ENCODE measurements at places on chromosomes 13 and 19.

- no peak for DNase-seq
These were observed 432 bp downstream of the ZNF611 start for GRCh38 chr19:52734331-52734892.

GRCh38 chr19:33395561-33396550 is 22.3 kb downstream of the CEBPG start:
- DNase-seq = no peak

DNA sequence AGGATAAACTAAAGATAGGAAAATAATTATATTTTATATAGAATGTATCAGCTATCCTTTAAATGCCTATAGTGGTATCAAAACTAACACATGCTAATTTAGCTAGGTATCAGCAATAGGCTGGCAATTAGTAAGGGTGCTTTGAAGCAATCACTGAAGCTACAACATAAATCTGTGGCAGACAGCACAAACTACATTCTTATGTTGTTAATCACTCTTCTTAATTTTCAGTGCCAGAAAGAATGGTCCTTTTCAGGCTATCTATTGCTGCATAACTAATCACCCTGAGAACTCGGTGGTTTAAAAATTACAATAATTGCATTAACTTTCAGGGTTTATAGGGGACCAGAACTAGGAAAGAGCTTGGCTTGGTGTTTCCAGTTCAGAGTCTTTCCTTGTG is 963.1 kb downstream of the EFNB2 start:
- DNase-seq = no peak

GRCh38 chr13:109783815-109784589 is 2.4 kb downstream of the IRS2 start:
- no peak for DNase-seq

- DNase-seq = no peak
These were observed 159.5 kb upstream of the EDNRB start for GRCh38 chr13:78078168-78078567.

GRCh38 chr19:6429419-6430221 is 3.9 kb downstream of the SLC25A41 start:
- no peak for DNase-seq

DNA sequence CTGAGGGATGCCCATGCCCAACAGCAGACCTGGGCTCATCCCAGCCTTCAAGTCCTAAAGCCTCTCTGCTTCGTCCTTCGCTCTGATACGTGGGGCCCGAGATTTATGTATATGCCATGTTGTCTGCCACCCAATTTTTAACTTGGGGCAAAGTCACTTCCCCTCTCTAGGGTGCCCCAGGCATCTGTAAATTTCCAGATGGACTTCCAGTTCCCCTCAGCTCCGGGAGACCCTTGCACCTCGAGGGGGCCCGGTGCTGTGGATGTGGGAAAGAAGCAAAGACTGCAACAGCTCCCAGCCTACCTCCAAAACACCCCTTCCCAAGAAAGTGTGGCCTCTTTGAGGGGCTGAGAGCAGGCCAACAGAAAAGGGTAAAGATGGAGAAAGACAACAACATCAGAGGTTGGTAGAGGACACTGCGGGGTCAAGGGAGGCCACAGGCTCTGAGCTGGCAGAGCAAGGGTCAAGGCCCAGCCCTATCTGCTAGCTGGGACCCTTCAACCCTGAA is 97.4 kb downstream of the STK24 start:
- no peak for DNase-seq

DNA sequence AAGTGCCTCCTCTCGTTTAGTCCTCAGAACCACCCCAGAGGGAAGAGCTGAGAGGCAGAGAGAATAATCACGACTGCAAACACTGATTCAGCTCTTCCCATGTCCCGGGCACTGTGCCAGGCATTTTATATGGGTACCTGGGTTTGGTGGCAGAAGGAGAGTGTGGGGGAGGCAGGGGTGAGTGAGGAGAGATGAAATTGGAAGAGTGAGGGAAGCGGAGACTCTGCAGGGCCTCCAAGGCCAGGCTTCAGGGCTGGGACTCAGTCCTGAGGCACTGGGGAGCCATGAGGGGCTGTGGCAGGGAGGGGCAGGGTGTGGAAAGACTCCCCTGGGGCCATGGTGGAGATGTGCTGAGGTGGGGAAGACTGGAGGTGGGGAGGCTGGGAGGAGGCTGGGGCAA is 8.7 kb downstream of the SYNGR4 start:
- DNase-seq = no peak

GRCh38 chr19:6378041-6378440 is 2.3 kb upstream of the PSPN start:
- no peak for DNase-seq

DNA sequence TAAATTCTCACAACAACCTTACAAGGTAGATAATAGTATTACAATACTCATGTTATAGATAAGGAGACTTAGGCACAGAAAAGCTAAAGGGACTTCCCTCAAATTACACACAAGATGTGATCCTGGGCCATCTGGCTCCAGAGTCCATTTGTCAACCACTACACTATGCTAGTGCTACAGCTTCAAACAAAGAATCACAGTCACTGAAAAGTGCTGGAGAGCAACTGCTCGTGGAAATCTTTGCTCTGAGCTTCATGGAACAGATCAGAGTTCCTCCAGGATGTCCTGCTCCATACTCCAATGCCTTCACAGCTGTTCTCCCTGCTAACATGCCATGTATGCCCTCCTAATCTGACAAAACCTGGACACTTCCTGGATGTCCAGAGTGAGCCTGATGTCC is 271.2 kb downstream of the ENOX1 start:
- no peak for DNase-seq

DNA sequence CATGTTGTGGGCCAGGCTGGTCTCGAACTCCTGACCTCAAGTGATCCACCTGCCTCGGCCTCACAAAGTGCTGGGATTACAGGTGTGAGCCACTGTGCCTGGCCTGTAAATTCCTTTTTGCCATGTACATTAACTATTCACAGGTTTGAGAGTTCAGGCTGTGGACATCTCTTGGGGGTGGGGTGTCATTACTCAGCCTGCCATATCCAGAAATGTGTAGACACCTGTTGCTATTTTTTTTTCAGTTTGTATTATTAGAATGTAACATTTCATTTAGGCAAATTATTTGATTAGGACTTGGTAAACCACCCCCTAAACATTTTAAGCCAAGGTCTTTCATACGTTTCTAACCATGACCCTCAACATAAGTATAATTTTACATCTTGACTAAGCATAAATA is 20.5 kb downstream of the ZNF227 start:
- no peak for DNase-seq

DNA sequence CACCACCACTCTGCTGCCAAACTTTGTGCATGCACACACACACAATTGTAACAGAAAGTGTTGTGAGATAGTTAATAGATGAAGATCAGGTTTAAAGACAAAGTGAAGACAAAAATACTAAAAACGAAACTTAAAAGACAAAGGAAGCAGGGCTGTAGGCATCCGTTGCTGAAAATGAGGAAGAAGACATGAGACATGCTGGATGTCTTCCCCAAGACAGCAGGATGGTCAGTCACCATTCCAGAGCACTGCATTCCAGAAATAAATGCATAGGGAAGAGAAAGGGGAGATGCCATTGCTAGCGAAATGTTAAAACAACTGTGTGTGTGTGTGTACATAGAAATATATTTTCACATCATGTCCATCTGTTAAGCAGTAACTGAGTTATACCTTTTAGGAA is 520.1 kb downstream of the SUCLA2 start:
- no peak for DNase-seq
